ENCODE measurements at places on chromosomes 12 and 14.

DNA sequence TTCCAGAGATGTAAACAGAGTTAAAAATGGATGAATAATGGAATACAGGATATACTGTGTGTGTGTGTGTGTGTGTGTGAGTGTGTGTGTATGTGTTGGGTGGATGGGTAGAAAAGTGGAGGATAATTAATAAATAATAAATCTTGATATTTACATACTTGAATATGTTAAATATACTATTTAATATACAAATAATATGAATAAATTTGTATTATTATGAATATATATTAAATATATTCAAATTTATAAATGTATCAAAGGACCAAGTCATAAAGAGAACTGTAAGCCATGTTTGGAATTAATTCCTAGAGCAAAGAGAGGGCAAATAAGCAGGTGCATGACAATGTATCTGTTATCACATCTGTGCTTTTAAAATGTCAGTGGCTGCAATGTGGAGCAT lies 225.3 kb downstream of the ALG10B start:
- DNase-seq = no peak

- DNase-seq = no peak
Observed at GRCh38 chr12:42985506-42985905, 396.0 kb upstream of the PRICKLE1 start.

DNA sequence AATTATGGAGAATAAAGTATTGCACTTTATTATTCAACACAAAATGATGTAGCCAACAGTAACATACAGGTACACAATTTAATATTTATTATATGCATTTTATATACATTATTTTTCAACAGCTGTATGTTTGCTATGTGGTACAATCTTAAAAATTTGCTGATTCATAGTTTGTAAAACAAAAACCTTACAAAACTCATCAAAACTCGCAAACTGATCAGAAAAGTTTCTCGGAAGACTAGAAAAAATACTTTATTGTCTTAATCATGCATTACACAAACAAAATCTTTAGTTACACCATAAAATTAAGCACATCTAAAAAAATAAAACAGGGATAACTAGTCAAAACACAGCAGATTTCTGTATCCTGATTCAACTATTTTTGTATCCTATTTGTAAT lies 19.5 kb downstream of the COCH start:
- DNase-seq = no peak

GRCh38 chr12:49537752-49538509 lies 899 bp upstream of the KCNH3 start:
- DNase-seq = peak; percentile 21

GRCh38 chr12:56129206-56129941 lies 1.3 kb downstream of the ESYT1 start:
- DNase-seq = peak; percentile 73

GRCh38 chr12:119036878-119037825 lies 55.8 kb downstream of the SRRM4 start:
- DNase-seq = no peak

DNA sequence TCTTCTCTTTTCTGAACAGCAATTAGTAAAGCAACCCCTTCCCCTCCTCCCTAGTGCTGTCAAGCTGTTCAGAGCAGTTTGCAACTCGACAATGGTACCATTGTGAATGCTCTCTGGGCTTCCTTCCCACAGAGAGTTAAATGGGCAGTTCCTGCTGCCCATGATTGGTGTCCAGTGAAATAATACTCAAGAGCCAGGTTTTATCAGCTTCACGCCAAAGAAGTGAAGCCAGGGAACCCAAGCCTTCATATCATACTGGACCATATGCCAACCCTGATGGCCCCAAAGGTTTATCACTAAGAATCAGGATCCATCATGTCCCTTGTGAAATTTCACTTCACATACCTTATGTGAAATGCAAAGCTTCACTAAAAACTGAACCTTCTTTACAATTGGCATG lies 24.7 kb downstream of the INSM2 start:
- no peak for DNase-seq

GRCh38 chr12:96189781-96190180 lies 4.4 kb upstream of the ELK3 start:
- DNase-seq = no peak

DNA sequence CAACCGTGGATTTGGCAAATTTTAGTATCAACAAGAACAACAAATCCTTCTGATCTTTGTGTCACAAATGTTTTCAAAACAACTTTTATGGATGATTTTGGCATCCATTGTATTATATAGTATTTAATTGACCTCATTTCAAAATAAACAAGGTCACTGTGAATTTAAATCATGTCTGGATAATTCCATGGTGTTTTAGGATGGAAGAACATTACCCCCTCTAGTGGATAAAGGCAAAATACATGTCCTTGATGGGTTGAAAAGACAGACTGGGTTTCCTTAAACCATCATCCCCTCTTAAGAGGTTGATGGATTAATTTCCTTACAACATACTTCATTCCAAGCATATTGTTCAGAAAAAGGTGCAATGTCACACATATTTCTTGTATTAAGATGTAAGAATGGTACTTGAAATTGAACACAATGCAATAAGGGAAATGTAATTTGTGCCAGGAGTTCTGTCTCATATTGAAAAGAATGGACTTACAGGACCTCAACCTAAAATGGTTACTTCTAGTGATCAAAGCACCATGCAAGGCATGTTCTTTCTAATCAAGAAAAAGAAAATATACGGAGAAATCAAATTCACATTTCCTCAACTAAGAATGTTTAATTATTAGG lies 352.0 kb downstream of the BCAT1 start:
- DNase-seq = no peak

DNA sequence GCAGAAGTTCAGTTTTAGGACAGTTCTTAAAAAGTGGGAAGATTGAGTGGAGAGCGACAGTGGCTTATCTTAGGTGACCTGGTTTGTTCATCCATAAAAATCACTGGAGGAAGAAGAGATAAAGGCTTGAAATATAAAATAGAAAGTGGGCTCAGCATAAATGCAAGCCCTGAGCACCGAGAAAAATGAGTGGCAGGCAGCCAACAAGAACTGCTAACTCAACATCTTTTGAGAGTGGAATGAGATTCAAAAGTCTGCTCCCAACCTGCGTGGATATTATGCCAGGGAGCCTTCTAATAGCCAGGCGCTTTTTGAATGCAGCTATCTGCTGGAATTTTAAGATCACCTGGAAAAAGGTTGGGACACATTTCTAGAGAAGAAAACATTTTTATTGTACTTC lies 666.5 kb downstream of the FLRT2 start:
- DNase-seq = no peak

GRCh38 chr12:49358483-49359141 lies 8.7 kb upstream of the SPATS2 start:
- peak; percentile 58 for DNase-seq

GRCh38 chr14:81132468-81132867 lies 88.3 kb downstream of the GTF2A1 start:
- DNase-seq = no peak

DNA sequence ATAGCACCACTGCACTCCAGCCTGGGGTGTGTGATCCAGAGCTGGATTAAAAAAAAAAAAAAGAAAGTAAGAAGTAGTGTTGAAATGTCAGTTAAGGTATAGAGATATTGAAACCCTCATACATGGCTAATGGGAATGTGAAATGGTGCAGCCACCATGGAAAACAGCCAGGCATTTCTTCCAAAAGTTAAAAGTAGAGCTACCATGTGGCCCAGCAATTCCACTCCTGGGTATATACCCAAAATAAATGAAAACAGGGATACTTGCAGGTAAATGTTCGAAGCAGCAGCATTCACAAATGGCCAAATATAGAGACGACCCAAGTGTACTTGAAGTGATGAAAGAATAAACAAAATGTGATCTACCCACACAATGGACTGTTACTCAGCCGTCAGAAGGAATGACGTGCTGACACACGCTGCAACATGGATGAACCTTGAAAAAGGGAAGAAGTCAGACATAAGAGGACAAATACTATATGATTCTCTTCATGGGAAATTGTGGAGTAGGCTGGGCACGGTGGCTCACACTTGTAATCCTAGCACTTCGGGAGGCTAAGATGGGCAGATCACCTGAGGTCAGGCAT lies 15.2 kb downstream of the IL31 start:
- no peak for DNase-seq

- no peak for DNase-seq
Observed at GRCh38 chr12:31895449-31896150, 63.6 kb upstream of the RESF1 start.

- DNase-seq = no peak
Observed at GRCh38 chr12:69054343-69055056, 121.5 kb upstream of the CPM start.

DNA sequence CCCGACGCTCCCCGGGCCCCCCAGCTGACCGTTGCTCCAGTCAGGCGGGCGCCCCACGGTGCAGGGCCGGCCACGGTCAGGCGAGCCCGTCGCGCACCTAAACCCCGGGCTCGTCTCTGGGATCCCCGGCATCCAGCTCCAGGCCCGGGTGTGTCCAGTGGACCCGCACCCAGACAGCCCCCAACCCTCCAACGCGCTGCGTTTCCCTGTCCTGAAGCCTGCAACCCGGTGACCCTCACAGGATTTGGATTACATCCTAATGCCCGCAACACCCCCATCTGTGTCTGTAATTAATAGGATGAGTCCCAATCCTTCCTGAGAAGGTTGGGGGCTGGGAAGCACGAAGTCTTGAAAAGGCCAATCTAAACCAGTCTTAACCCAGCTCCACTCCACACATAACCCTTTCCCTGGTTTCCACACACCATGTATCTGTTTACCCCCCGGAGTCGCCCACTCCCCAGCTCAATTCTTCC lies 10.4 kb downstream of the CPNE6 start:
- DNase-seq = no peak

- no peak for DNase-seq
Observed at GRCh38 chr12:47281667-47282171, 202.0 kb upstream of the AMIGO2 start.

DNA sequence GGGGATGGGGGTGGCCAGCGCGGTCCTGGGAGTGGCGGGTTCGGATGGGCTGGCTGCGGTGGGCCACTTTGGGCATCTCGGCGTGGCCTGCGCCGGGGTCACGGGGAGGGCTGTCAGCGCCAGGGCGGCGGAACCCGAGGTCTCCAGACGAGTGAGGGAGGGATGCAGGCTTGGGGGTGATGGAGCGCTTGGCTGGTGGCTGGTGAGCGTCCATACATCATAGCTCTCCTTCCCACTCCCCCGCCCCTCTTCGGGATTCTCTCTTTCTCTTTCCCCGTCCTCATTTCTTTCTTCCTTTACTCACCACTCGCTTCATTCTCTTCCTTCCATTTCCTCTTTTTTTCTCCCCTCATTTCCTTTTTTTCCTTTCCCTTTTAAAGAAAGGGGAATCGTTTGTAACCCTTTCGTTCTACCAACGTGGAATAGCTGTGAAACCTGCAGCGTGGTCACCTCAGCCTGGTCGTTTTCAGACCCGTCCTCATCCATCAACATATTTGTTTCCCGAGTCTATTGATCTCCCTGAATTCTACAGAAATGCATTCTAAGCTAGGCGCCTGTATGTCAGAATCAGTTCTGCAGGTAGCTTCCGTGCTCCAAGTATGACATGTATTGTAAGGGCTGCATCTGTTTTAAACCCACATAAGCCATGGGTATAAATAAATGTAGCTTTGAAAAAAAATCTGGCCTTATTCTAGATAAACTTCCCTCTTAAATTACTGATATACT lies 260.3 kb upstream of the E2F7 start:
- DNase-seq = no peak

DNA sequence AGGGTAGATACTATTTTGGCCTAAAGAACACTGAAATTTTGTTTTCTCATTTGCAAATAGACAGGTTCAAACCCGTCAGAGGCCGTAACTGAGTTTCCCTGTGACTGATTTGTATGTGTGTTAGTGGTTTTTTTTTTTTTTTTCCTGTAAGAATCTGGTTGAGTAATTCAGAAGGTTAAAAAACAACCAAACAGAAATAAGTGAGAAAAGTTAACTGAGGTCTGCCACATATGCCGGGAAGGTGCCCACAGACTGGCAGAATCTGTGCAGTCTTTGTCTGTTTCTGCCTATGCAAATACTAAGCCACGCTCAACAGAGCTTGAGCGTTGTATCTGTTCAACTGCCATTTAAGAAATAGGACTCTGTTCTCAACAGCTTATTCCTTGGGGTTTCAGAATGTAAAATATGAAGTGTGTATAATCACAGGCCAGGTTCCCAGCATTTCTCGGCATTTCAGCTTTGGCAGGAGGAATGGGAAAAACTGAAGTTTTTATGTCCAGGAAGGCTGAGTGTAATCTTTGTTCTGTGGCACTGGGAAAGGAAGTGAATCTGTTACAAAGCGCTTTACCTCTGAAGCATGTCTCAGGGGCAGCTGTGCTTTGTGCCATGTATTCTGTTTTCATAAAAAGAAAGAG lies 181.9 kb downstream of the PRKCH start:
- peak; percentile 65 for DNase-seq

Measured in central memory CD4-positive, alpha-beta T cell (primary cell).